ENCODE measurements at places on chromosomes 13 and 19.
A peak's percentile ranks its signal among the peaks of the same experiment; 100 is the strongest.

DNA sequence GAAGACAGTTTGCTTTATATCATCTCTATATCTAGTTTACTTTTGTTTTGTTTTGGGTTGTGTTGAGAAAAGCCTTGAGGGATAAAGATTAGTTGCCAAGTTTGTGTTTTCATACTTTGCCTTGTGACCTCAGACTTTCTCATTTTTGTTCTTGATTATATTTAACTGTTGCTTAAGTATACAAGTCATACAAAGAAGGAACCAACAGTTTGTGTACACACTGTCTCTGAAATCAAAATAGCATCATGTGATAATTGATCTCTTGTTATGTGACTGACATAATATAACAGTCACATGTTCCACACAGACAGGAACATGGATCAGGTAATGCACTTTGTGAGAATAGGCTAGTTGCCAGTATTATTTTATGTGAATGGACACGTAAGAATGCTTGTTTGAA lies 70.8 kb downstream of the SHISA2 start:
- DNase-seq = no peak

GRCh38 chr13:30867089-30867669 lies 38.9 kb upstream of the MEDAG start:
- no peak for DNase-seq

- DNase-seq = no peak
These were observed 23.4 kb downstream of the IPO5 start for GRCh38 chr13:97976610-97977521.

- peak; percentile 52 for DNase-seq
These were observed 26.5 kb downstream of the ZNF607 start for GRCh38 chr19:37692956-37693620.

DNA sequence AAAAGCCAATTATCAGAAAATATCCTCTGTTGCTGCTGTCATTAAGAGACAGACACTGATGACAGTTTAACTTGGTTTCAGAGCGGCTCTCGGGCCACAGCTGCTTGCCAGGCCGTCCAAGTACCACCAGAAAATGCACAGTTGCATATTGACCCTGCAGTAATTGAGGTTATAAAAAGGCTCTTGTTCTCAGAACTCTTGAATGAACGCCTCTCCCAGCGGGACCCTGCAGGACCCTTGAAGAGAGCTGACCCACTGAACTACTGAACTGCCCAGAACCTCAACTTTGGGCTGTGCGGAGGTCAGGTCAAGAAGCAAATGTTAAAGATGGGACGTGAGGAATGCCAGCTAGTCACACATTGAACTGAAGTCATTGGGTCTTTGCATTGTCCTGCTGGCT lies 1559.0 kb upstream of the SLC10A2 start:
- no peak for DNase-seq

GRCh38 chr13:40269086-40269485 lies 397.4 kb downstream of the FOXO1 start:
- DNase-seq = no peak

DNA sequence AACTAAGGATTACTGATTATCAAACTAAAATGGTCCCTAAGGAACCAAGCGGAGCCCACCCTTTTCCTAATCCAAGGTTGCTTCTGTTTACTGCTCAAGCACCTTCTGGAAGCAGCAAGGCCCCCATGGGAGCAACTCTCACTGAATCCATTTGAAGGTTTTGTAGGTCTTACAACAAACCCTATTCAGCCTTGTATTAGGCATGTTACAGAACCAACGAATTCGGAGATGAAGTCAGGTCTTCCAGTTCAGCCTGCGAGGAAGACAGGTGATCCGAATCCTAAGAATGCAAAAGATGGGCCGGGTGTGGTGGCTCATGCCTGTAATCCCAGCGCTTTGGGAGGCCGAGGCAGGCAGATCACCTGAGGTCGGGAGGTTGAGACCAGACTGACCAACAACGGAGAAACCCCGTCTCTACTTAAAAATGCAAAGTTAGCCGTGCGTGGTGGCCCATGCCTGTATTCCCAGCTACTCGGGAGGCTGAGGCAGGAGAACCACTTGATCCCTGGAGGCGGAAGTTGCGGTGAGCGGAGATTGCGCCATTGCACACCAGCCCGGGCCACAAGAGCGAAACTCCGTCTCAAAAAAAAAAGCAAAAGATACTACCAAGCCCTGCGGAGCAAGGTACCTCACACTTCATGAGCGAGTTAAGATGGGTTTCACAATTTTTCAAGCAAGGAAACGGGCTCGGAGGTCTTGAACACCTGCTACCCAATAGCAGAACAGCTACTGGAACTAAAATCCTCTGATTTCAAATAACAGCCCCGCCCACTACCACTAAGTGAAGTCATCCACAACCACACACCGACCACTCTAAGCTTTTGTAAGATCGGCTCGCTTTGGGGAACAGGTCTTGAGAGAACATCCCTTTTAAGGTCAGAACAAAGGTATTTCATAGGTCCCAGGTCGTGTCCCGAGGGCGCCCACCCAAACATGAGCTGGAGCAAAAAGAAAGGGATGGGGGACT lies 609 bp downstream of the ZAR1L start:
- no peak for DNase-seq
